ENCODE measurements at places on chromosomes 5 and 9.

DNA sequence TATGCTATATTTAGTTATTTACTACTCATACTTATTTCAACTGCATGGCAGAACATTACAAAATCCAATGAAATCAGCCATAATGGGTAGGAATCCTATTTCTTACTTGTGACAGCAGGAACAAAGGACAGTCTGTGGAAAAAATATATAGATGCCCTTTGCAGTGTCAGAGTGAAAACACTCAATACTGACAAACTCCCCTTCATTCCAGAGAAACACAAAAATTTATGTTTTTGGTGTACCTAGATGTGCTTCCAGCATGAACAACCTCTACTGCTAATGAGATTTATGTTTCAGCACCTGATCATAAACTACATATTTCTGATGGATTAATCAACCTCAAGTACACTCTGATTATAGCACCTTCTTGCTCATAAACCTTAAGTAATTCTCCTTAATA lies 132.4 kb downstream of the CDH10 start:
- no peak for DNase-seq

GRCh38 chr5:107104040-107104995 lies 566.4 kb downstream of the EFNA5 start:
- no peak for DNase-seq

- no peak for DNase-seq
These were observed 518.2 kb downstream of the TLR4 start for GRCh38 chr9:118222375-118222774.

DNA sequence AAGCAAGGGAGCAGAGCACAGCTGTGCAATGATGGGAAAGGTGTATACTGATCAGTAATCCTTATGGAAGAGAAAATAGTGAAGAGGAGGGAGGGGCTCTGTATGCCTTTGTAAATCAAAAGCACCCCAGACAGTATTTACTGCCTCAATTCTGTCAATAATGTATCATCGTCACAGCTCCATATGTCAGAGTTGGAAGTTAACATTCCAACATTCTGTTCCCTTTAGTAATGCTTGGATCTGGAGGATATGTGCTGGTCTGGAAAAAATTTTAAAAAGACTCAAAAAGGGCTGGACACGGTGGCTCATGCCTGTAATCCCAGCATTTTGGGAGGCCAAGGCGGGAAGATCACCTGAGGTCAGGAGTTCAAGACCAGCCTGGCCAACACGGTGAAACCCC lies 310.4 kb downstream of the ACTL7B start:
- no peak for DNase-seq

GRCh38 chr5:135377751-135378680 lies 21.0 kb downstream of the MACROH2A1 start:
- DNase-seq: no peak

GRCh38 chr5:14201325-14202045 lies 58.3 kb downstream of the TRIO start:
- DNase-seq: no peak

- no peak for DNase-seq
These were observed 383.3 kb downstream of the PSAT1 start for GRCh38 chr9:78680196-78680595.

GRCh38 chr5:83322273-83322924 lies 149.1 kb upstream of the VCAN start:
- DNase-seq: no peak

GRCh38 chr9:31355159-31355882 lies 1029.1 kb upstream of the ACO1 start:
- DNase-seq: no peak
